Effector memory CD4-positive, alpha-beta T cell (primary cell): ENCODE measurements at places on chromosomes 12 and 14.

GRCh38 chr14:80809663-80810062 lies 131.9 kb downstream of the CEP128 start:
- no peak for DNase-seq
- no peak overlapping the region for H3K27ac ChIP-seq
- no peaks in the 10 kb centered on the region for H3K4me1 ChIP-seq
- H3K36me3 ChIP-seq = no peaks in the 10 kb centered on the region
- no peaks in the 10 kb centered on the region for H3K27me3 ChIP-seq

DNA sequence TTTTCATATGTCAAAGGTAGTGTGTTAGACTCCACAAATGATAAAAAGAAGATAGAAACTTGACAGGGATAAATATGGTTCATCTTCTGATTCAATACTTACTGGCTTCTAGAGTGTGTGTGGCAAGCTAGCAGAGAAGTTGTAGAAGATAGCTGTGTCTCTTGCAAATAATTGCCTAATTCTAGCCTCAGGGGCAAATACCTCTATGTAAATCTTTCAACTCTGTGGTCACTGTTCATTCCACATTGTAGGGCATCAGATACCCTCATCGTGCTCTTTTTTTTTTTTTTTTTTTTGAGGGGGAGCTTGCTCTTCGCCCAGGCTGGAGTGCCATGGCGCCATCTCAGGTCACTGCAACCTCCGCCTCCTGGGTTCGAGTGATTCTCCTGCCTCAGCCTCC lies 1.7 kb downstream of the OLR1 start:
- no peaks in the 10 kb centered on the region for H3K4me1 ChIP-seq
- DNase-seq = no peak
- H3K4me3 ChIP-seq = no peak overlapping the region
- H3K36me3 ChIP-seq = no peaks in the 10 kb centered on the region

- H3K27me3 ChIP-seq = no peaks in the 10 kb centered on the region
- no peaks in the 10 kb centered on the region for H3K36me3 ChIP-seq
- no peak overlapping the region for H3K4me3 ChIP-seq
- DNase-seq = no peak
- no peaks in the 10 kb centered on the region for H3K4me1 ChIP-seq
Measured at GRCh38 chr14:89870316-89870715, 84.2 kb downstream of the EFCAB11 start.

- H3K4me3 ChIP-seq = no peak overlapping the region
- H3K4me1 ChIP-seq = peaks cover 3% of the 10 kb centered on the region
- no peak overlapping the region for H3K27ac ChIP-seq
- peaks cover 6% of the 10 kb centered on the region for H3K36me3 ChIP-seq
- no peaks in the 10 kb centered on the region for H3K27me3 ChIP-seq
- no peak for DNase-seq
Measured at GRCh38 chr14:81471062-81471461, 62.6 kb downstream of the SEL1L start.

GRCh38 chr12:51505360-51506105 lies 80.9 kb downstream of the SLC4A8 start:
- no peaks in the 10 kb centered on the region for H3K4me1 ChIP-seq
- DNase-seq = no peak
- no peak overlapping the region for H3K4me3 ChIP-seq
- no peaks in the 10 kb centered on the region for H3K36me3 ChIP-seq

DNA sequence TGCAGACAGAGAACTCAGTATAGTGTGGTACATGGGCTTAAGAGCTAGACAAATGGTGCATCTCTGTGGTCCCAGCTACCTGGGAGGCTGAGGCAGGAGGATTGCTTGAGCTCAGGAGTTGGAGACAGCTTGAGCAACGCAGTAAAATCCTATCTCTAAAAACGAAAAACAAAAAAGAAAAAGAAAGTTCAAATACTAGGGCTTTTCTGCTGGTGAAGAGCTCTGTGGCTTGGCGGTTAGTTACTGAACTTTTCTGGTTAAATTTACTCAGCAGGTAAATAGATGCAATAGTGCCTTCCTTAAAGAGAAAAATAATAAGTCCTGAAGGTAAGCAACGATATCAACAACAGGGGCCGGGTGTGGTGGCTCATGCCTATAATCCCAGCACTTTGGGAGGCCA lies 31.4 kb upstream of the RAP1B start:
- no peaks in the 10 kb centered on the region for H3K27me3 ChIP-seq
- H3K36me3 ChIP-seq = no peaks in the 10 kb centered on the region
- DNase-seq = no peak
- H3K27ac ChIP-seq = no peak overlapping the region
- no peak overlapping the region for H3K4me3 ChIP-seq

- no peak overlapping the region for H3K4me3 ChIP-seq
- H3K36me3 ChIP-seq = peaks cover 4% of the 10 kb centered on the region
- H3K4me1 ChIP-seq = no peaks in the 10 kb centered on the region
- DNase-seq = no peak
- H3K27me3 ChIP-seq = no peaks in the 10 kb centered on the region
Measured at GRCh38 chr14:56650048-56650447, 70.5 kb downstream of the TMEM260 start.

GRCh38 chr14:100372357-100373048 lies 49.4 kb downstream of the SLC25A47 start:
- H3K27ac ChIP-seq = no peak overlapping the region
- H3K27me3 ChIP-seq = no peaks in the 10 kb centered on the region
- H3K4me3 ChIP-seq = no peak overlapping the region
- DNase-seq = no peak
- H3K4me1 ChIP-seq = peaks cover 13% of the 10 kb centered on the region
- peaks cover 9% of the 10 kb centered on the region for H3K36me3 ChIP-seq

- no peak for DNase-seq
- no peak overlapping the region for H3K27ac ChIP-seq
- no peak overlapping the region for H3K4me3 ChIP-seq
- no peaks in the 10 kb centered on the region for H3K27me3 ChIP-seq
- no peaks in the 10 kb centered on the region for H3K4me1 ChIP-seq
- no peaks in the 10 kb centered on the region for H3K36me3 ChIP-seq
Measured at GRCh38 chr14:95227279-95227860, 70.0 kb upstream of the DICER1 start.

DNA sequence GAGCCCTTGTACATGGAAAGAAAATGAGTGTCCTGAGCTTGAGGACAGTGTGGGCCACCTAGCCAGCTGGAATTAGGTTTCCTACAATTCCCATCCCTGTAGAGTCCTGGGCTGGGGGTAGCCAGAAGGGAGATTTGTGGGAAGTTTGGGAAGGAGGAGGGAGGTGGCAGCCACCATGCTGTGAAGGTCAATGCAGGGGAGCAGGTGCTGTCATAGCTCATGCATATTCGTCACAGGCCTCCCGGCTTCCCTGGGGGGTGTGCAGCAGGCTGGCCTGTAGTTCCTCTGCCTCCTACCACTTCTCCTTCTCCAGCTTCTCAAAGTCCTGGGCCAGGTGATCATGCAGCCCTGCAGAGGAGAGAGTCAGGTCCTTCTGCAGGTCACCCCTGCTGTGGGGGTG lies 121.3 kb downstream of the TBX3 start:
- H3K4me1 ChIP-seq = no peaks in the 10 kb centered on the region
- no peak overlapping the region for H3K4me3 ChIP-seq
- H3K36me3 ChIP-seq = no peaks in the 10 kb centered on the region

GRCh38 chr12:120599672-120600552 lies 18.7 kb upstream of the POP5 start:
- no peaks in the 10 kb centered on the region for H3K27me3 ChIP-seq
- H3K36me3 ChIP-seq = no peaks in the 10 kb centered on the region
- no peak for DNase-seq
- no peak overlapping the region for H3K27ac ChIP-seq
- H3K4me3 ChIP-seq = no peak overlapping the region

DNA sequence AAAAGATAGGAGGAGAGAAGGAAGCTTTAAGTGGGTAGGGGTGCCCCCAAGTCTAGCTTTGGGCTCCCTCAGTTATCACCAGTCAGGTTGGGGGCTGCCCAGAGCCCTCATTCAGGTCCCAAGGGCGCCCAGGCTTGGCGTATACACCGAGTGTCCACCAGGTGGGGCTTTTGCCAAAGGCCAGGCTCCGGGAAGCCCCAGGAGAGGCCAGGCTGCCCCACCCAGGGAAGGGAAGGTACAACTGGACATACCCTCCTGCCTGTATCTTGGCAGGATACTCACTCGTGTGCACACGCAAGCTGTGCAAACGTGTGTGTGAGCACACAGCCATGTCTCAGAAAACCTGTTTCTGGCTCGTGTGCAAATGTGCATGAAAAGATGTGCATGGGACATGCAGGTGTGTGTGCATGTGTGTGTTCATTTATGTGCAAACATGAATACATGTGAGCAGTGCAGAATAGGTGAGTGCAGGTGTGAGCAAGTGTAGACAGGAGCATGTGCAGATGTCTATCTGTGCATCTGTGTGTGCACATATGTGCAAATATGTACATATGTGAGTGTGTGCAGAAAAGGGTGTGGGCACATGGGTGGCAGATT lies 103.9 kb upstream of the MYL2 start:
- peak; percentile 3 for DNase-seq
- no peaks in the 10 kb centered on the region for H3K4me1 ChIP-seq
- no peak overlapping the region for H3K27ac ChIP-seq

- no peak overlapping the region for H3K27ac ChIP-seq
- H3K4me3 ChIP-seq = no peak overlapping the region
- no peaks in the 10 kb centered on the region for H3K27me3 ChIP-seq
- DNase-seq = no peak
- H3K4me1 ChIP-seq = no peaks in the 10 kb centered on the region
Measured at GRCh38 chr12:107515446-107515958, 170.1 kb upstream of the PWP1 start.

- no peak for DNase-seq
- H3K27me3 ChIP-seq = no peaks in the 10 kb centered on the region
- no peaks in the 10 kb centered on the region for H3K36me3 ChIP-seq
- no peaks in the 10 kb centered on the region for H3K4me1 ChIP-seq
- no peak overlapping the region for H3K4me3 ChIP-seq
Measured at GRCh38 chr12:114291389-114292060, 114.4 kb downstream of the TBX5 start.

DNA sequence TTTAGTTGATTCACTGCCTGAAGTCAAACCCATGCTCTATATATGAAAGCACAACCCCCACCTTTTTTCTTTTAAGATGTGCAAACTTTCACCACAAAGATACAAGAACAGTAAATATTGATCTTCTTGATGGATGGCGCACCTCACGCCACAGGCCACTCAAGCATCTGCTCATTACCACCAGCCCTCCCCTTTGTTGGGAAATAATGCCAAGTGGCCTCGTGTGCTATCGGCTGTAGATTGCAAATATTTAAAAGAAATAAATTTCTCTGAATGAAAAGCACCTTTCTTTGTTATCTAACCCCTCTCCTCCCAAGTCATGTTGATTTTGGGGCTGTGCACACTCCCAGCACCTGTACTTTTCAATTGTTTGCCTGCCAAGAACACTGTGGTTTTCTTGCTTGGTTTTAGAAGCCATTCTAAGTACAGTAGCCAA lies 122.7 kb downstream of the C12orf42 start:
- H3K36me3 ChIP-seq = no peaks in the 10 kb centered on the region
- DNase-seq = no peak
- no peak overlapping the region for H3K4me3 ChIP-seq
- no peak overlapping the region for H3K27ac ChIP-seq

DNA sequence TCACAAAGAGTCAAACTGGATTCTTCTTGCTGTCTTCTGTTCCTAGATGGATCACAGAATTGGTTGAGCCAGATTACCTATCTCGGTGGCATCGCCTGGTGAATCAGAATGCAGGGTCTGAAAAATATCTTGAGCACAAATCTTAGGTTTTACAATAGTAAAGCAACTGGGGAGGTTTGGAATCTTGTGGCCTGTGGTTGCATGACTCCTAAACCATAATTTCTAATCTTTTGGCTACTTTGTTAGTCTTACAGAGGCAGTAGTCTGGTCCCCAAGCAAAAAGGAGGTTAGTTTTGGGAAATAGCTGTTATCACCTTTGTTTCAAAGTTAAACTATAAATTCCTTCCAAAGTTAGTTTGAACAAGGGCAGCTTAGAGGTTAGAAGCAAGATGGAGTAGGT lies 1488.5 kb upstream of the FLRT2 start:
- H3K36me3 ChIP-seq = no peaks in the 10 kb centered on the region
- H3K4me3 ChIP-seq = no peak overlapping the region
- H3K27ac ChIP-seq = no peak overlapping the region
- no peaks in the 10 kb centered on the region for H3K27me3 ChIP-seq

DNA sequence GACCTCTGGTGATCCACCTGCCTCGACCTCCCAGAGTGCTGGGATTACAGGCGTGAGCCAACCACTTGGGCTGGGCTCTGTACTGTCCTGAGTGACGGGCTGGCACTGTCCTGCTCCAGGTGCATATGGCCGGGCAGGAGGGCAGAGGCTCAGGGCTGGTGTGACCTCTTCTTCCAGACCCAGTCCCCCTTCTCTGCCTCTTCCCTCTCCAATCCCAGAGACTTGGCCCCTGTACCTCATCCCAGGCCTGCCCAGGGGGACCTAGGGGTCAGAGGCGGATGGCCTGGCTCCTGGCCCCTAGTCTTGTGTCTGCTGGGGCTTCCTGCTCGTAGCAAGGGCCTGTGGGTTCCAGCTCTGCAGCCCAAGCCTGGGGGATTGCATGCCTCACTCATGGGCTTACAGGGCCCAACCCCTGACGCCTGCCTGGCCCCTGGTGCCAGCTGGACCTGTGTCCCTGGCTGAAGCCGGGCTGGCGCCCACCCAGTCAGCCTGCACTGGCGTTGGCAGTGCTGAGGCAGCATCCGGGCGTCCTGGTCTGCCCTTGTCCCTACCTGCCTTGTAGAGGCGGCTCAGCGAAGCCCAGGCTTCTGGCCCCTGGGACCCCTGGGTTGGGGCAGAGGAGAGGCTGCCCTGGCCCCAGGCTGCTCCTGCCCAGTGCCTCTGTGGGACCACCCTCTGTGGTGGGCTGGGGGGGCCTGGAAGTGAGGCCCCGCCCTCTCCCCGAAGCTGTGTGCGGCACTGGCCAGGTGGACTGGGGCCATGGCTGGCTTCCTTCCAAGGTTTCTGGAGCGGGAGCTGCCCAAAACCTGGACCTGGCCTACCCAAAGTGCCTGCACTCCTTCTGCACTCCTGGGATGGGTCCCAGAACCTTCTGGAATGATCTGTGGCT lies 4.3 kb downstream of the TEDC1 start:
- H3K4me1 ChIP-seq = no peaks in the 10 kb centered on the region
- no peak overlapping the region for H3K4me3 ChIP-seq
- DNase-seq = no peak
- no peak overlapping the region for H3K27ac ChIP-seq
- H3K36me3 ChIP-seq = peaks cover 11% of the 10 kb centered on the region

DNA sequence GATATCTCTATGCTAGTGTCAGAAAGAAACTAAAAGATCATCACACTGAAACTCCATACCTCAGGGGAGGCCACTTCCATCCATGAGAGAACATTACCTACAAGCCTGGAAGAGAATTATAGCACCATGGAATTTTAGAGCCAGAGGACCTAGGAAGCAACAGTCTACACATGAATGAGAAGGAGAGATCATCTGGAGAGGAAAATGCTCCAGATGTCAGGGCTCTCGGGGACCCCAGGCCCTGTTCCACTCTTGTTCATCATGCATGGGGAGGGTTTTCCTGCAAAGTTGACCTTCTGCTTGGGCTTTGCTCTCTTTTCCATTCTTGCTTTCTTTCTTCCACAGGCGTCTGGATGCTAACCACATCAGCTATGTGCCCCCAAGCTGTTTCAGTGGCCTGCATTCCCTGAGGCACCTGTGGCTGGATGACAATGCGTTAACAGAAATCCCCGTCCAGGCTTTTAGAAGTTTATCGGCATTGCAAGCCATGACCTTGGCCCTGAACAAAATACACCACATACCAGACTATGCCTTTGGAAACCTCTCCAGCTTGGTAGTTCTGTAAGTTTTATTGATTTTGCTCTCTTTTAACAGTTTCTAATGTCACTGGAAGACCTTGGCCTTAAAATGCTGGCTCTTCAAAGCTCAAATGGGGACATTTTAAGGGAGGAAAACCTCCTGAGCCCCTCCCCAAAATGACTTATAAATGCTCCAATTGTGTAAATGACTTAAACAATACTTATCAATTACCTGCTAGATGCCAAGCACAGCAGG lies 110.7 kb downstream of the ZFC3H1 start:
- no peaks in the 10 kb centered on the region for H3K4me1 ChIP-seq
- no peak overlapping the region for H3K27ac ChIP-seq
- H3K4me3 ChIP-seq = no peak overlapping the region
- no peaks in the 10 kb centered on the region for H3K27me3 ChIP-seq
- no peaks in the 10 kb centered on the region for H3K36me3 ChIP-seq
